ENCODE measurements at places on chromosomes 7 and 10.

- no peak for DNase-seq
These were observed 458.3 kb downstream of the PTPRN2 start for GRCh38 chr7:158129037-158130022.

GRCh38 chr7:20083781-20084180 is 133.4 kb downstream of the MACC1 start:
- DNase-seq = peak; percentile 65

DNA sequence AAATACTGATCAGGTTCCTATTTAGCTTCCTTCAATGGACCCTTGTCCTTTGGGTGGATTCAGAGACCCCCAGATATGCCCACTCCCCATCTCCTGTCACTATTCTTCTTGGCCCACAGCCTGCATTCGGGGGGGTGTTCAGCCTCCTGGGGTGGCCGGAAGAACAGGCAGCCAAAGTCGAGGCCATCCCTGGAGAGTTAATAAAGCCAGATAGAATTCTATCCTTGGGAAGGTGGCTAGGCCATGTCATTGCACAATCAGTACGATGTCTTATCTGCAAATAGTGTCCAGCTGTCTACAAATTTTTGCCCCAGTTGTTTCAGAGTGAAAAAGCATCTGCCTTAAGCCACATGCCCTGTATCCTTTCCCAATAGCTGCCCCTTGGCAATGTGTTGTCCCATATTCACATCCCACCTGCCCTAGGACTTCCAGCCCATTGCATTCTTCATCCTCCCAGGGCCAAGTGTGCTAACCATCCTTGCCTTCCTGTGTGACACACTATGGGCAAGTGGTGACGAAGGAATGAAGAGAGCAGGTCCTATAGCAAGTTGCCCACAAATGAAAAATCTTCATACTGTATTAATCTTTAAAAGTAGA is 9.9 kb upstream of the FAM107B start:
- no peak for DNase-seq

DNA sequence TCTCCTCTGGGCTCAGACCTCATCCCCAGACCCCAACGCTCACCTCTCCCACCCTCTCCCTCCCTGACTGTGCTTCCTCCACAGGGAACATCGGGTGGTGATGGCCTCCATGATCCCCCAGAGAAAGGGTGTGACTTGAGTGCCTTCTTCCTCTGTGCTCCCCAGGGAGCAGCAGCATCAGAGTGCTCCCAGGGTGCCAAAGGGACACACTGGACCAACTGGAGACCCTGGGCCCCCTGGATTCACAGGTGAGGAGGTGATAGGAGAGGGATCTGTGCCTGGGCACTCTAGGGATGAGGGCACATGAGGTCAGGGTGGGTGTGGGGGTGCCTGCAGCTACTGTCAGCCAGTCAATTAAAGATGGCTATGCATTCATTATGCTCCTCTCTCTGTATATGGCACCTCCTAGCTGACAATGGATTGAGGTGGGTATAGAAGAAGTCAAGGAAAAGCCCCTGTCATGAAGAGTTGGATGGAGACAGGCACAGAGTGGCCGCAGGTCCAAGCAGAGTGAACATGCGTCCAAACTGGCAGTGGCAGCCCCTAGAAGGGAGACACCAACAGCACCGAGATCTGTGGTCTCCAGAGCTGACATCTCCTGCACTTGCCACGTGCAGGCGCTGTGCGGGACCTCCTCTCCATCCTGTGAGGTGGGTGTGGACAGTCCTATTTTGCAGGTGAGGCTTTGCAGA is 15.5 kb upstream of the VOPP1 start:
- no peak for DNase-seq

DNA sequence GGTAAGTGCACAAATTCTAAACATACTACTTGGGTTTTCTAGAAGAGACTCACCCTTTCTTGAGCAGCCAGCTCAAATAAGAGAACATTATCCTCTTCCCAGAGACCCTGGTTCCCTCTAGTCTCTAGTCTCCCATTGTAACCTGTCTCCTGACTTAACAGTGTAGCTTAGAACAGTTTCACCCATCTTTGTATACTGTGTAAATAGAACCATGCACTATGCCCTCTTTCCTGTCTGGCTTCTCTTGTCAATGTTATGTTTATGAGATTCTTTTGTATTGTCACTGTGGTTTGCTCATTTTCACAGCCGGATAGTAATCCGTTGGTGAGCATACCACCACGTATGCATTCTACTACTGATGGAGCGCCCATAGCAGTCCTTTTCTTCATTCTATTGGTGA is 227.4 kb upstream of the PLPP4 start:
- DNase-seq = no peak

DNA sequence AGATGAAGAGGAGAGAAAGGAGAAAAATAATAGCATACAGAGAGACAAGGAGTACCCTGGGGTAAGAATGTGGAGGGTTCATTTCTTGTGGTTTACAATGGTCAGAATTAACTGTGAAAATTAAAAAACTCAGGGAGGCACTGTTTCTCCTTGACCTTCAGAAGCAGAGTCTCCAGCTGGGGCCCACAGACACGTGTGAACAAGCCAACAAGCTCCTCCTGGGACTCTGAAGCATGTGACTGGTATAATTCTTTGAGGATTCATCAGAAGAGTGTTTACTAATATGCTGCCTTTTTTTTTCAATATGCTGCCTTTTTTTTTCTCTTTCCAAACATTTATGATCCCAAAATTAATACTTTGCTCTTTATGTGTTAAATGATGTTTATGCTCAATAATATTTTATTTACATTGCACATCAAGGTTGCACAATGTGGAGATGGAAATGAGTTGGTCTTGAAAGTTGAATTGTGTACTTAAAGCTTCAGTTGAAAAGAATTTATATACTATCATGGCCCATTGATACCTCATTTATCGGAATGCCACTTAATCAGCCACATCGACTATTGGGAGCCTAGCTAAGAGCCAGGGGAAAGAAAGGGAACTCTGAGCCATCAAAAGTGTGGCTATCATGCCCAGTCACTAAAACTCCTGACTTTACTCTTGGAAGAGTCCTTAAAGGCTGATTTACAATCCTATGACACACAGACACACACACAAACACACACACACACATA is 134.7 kb upstream of the RHOBTB1 start:
- no peak for DNase-seq

DNA sequence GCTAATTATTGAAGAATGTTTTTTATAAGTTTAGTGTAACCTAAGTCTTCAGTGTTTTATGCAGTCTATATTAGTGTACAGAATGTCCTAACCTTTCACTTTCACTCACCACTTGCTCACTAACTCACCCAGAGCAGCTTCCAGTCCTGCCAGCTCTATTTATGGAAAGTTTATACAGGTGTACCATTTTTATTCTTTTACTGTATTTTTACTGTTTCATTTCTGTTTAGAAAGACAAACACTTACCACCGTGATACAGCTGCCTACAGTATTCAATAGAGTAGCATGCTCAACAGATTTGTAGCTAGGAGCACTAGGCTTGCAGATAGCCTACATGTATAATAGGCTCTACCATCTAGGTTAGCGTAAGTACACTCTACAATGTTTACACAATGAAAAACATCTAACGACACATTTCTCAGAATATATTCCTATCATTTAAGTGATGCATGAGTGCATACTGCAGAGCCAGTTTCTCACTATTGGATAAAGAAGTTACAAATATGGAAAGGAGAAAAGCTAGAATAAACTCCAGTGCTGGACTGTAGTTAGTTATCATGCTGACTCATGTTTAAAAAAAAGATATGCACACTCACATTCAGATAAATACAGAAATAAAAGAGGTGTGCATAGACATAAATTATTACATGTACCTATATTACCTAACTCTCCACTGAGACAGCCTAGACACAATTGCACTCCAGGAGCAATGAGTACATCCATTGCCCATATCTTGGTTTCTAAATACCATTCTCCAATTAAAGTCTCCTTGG is 30.4 kb downstream of the STEAP1B start:
- DNase-seq = no peak

DNA sequence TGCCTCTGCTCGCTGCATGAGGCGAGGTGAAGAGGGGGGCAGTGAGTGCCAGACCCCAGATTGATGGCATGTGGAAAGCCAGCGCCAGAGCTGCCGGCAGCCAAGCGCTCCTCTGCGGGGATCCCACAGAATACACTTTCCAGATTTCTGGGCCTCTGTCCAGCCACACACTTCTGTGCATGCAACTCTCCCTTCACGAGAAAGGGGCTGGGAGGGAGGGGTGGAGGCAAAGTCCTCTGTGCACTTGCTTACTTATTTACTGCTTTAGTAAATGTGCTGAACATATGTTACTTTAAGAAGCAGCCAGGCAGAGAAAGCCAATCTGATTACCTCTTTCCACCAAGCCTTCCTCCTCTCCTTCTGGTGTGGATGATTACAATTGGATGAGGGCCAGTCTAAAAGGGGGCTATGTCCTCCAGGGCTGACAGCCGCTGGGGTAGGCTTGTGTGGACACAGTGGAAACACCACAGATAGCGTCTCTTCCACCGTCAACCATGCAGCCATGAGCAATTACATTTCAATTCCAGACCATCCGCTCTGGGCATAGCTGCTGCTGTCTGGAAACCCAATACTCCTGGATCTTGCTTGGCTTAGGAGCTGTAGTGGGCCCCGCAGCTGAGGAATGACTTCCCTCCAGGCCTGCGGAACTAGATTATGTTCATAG is 322.8 kb upstream of the ANKRD30A start:
- peak; percentile 18 for DNase-seq

GRCh38 chr7:150471886-150472285 is 21.5 kb downstream of the GIMAP8 start:
- DNase-seq = no peak

DNA sequence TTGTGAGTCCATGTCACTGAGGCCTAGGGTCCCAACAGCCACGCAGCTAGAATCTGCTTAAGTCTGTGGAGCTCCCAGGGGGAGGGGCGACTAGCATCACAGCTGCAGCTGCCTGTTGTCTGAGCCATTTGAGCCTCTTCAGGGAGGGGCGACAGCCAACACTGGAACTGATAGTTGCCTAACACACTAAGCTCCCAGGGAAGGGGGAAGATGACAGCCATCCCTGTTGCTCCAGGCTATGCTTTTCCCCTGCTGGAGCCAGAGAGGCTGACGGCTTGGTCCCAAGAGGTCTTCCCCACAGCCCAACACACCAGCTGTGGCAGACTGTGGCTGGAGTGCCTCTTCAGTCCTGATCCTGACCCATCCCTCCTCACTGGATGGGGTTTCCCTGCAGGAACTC is 817.5 kb downstream of the NXPH1 start:
- no peak for DNase-seq

- no peak for DNase-seq
These were observed 1.5 kb downstream of the RGS10 start for GRCh38 chr10:119541046-119541445.

- DNase-seq = no peak
These were observed 152.5 kb downstream of the PLXDC2 start for GRCh38 chr10:19968745-19969144.

DNA sequence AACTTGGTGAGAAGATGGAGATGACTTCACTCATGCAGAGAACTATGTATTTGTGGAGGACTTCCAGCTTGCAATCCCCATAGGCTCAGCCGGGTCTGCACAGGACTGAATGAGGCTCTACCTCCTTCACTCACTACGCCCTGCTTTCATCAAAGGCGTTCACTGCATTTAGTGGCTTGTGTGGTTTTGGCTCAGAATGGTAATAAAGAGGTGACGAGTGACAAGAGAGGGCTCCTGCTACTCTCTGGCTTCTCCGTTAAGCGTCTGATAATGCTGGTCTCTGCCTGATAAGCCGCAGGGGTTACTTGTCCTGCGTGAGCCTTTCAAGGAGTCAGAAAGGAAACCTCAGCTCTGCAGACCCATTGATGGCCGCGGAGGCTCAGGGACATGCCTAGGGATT is 343.4 kb downstream of the PRPF18 start:
- DNase-seq = no peak

DNA sequence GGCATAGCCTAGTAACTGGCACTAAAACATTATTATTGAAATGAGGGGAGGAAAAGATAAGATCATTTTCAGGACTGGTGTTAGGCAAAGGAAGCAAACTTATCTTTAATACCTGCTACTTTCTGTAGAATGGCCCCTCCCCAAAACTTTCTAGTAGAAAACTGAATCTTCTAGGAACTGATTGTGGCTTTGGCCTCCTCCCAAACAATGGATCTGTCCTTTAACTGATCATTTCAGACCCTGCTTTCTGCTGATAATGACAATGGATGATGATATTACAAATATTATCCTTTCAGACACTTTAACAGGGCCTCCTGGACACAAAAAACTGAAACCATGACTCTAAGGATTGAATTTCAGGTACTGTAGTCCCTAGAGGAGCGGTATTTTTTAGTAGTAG is 55.1 kb downstream of the EZH2 start:
- DNase-seq = no peak

- DNase-seq = peak; percentile 31
These were observed 9.7 kb downstream of the SFRP5 start for GRCh38 chr10:97762056-97762455.

- DNase-seq = no peak
These were observed 59.7 kb downstream of the SORBS1 start for GRCh38 chr10:95501203-95502094.

DNA sequence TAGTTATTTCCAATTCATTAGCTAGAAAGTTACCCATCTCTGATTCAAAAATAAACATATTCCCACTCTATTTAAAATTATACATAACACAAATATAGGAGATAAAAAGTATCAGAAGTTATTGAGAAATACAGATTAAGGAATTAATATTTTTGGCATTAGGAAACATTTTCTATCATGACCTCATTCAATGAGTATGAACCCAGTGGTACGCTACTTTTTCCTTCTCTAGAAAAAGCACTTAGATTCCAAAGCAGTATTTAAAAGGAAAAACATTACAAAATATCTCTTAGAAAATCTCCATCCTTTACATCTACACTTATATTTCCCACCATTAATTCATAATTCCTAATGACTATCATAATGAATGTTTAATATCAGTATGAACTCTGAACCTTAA is 240.6 kb upstream of the GNAI1 start:
- DNase-seq = peak; percentile 52

DNA sequence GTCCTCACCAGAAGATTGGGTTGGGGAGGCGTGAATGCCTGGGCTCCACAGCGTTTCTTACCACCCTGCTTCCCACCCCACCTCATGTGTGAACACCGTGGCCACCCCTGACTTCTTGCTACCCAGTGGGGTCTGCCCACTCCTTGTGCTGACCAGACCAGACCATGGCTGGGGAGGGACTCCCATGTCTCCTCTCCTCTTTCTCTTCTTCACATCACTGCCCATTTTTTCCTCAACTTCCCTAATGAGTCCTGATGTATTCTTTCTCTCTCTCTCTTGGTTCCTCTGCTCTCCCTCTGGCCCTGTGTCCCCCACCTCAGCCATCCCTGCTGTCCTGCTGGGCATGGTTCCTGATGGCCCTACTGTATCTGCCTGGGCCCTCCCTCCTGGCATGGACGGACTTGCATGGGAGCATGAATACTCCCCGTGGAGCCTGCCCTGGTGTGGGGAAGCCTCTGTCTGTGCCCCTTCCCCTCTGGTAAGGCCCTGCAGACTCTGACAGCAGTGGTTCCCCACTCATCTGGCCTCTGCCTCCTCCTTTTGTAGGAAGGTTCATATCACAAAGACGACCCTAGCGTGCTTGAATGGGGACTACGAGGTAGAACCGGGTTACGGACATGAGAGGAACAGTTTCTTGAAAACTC is 85.5 kb downstream of the ADCY1 start:
- DNase-seq = no peak
